ENCODE measurements at places on chromosomes 12 and 14. TPM values are rescaled to one million over a fixed set of nuclear protein-coding genes. Genes with fewer than 3 reads are reported as not detected.

DNA sequence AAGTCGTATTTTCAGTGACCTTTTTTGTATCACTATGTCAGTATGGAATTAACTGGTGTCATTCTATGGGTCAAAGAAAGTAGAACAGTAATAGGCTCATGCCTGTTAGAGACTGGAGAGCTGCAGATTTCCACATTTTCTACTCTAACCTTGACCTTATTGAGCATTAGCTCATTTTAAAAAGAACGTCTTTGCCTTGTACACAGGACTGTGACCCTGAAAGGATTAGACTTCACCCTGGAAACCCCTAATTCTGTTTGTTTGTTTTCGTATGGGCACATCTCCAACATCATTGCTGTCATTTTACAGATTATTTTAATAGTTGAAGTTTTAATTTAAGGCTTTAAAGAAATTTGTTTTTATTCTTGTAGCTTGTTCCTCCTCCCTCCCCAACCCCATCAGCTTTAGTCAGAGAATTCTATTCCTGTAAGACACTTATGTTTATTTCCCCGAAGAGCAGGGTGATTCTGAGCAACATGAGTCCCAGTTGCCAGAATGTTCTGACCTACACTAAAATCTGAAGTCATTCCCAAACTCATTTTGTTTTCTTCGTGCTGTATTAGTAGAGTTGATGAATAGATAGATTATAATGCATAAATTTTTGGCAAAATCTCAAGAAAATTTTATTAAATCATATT is 451.3 kb downstream of the FOXG1 start:
- peaks cover 31% of the 10 kb centered on the region for H3K27me3 ChIP-seq
- H3K36me3 ChIP-seq = peaks cover 2% of the 10 kb centered on the region
- no peak overlapping the region for H3K27ac ChIP-seq
- no peak overlapping the region for H3K4me3 ChIP-seq

- H3K36me3 ChIP-seq = no peaks in the 10 kb centered on the region
- H3K4me3 ChIP-seq = no peak overlapping the region
- H3K27ac ChIP-seq = no peak overlapping the region
- no peak for DNase-seq
- peaks cover 18% of the 10 kb centered on the region for H3K4me1 ChIP-seq
These were observed 134.0 kb downstream of the SRGAP1 start for GRCh38 chr12:63978519-63978918.

GRCh38 chr12:112916270-112916669 is 9.5 kb downstream of the OAS1 start:
- no peak for DNase-seq
- H3K4me1 ChIP-seq = no peaks in the 10 kb centered on the region
- H3K27ac ChIP-seq = no peak overlapping the region
- H3K36me3 ChIP-seq = peaks cover 13% of the 10 kb centered on the region

GRCh38 chr14:94132285-94132887 is 3.0 kb upstream of the IFI27L2 start:
- peak overlapping the region; percentile 50 for H3K4me3 ChIP-seq
- peaks cover 18% of the 10 kb centered on the region for H3K4me1 ChIP-seq
- peaks cover 6% of the 10 kb centered on the region for H3K27me3 ChIP-seq
- peak; percentile 57 for DNase-seq
- no peak overlapping the region for H3K27ac ChIP-seq

- no peaks in the 10 kb centered on the region for H3K4me1 ChIP-seq
- no peak overlapping the region for H3K27ac ChIP-seq
- H3K36me3 ChIP-seq = no peaks in the 10 kb centered on the region
- no peak for DNase-seq
- H3K27me3 ChIP-seq = no peaks in the 10 kb centered on the region
- H3K4me3 ChIP-seq = no peak overlapping the region
These were observed 196.9 kb downstream of the KITLG start for GRCh38 chr12:88383405-88383804.

- no peak overlapping the region for H3K27ac ChIP-seq
- H3K4me3 ChIP-seq = no peak overlapping the region
- H3K4me1 ChIP-seq = no peaks in the 10 kb centered on the region
These were observed 12.3 kb upstream of the FBXO21 start for GRCh38 chr12:117202556-117202955.

- DNase-seq = no peak
- no peak overlapping the region for H3K4me3 ChIP-seq
- no peak overlapping the region for H3K27ac ChIP-seq
- H3K36me3 ChIP-seq = peaks cover 2% of the 10 kb centered on the region
- no peaks in the 10 kb centered on the region for H3K4me1 ChIP-seq
These were observed 136.2 kb downstream of the NDUFA12 start for GRCh38 chr12:94867066-94867855.

Gene EIF5
- 483 TPM for total RNA-seq

Gene ACRBP
- total RNA-seq = 2.4 TPM

Gene COQ5
- 38.5 TPM for total RNA-seq

Gene KLRD1
- not detected for total RNA-seq

Gene SH2B3
- 11.3 TPM for total RNA-seq

Gene ASIC1
- total RNA-seq = 25.0 TPM

Gene MYL2
- total RNA-seq = not detected
